ENCODE measurements at places on chromosomes 11 and 22.

- no peak for DNase-seq
Observed at GRCh38 chr11:93720522-93720921, 20.8 kb downstream of the TAF1D start.

GRCh38 chr11:74011360-74012073 is 2.6 kb upstream of the UCP3 start:
- DNase-seq: no peak

DNA sequence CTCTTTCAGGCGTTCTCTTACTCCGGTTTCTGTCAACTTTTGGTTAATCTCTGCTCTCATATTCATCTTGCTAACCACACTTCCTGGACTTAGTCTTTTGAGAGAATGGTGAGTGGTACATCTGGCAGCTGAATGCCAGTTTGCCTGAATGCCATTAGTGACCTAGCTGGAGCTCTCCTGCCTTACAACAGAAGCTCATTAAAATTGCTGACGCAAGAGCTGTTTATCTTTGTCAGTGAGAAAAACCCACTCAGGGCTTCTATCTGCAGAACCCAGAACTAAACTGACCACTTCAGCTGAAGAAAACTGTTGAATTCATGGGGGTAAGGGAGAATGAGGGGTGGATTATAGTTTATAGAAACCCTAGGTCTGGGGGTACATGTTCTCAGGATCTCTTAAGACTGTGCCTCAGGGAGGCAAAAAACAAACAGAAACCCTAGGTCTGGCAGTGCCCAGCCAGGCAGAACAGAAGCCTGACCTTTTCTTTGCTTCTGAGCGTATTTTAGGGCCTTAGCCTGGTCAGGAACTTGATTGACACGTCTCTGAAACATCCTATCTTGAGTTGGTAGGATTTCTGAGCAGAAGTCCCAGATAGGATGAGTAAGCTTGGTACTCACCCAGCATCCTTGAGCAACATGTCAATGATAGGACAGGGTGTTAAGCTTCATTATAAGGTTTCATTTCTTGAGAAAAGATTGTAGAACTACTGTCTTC is 52.8 kb upstream of the YWHAH start:
- DNase-seq: no peak

GRCh38 chr11:133529807-133530500 is 2.3 kb downstream of the OPCML start:
- no peak for DNase-seq

DNA sequence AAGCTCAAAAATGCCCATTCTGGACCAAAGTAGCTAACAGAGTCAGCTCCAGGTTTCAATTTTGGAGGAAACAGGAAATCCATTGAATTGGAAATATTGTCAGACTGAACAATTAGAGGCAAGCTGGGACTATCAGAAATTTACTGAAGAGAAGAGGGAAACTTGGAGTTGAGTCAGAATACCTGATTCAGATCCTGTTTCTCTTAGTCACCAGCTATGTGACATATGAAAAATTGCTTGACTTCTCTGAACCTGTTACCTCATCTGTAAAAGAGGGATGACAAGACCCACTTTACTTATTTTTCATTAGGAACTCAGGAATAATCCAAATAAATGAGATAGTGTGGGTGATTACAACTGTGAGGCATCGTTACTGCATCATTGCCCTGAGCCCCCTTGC is 148.9 kb upstream of the CADM1 start:
- DNase-seq: no peak

DNA sequence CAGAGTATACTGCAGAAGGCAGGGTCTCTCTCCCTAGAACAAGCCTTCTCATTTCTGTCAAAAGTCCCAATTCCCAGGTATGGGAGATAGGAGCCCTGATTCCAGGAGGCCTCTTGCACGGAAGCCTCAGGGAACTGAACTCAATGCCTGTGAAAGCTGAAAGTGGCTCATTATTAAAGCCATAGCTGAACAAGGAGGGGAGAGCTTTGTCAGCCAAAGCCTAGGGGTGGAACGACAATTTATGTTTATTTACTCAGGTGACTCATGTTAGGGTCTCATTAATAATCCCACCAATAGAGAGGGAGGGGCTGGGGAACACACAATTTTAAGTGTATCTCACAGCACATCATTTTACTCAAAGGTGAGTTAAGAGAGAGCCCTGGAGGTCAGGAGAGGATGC is 44.9 kb downstream of the DSCAML1 start:
- no peak for DNase-seq

DNA sequence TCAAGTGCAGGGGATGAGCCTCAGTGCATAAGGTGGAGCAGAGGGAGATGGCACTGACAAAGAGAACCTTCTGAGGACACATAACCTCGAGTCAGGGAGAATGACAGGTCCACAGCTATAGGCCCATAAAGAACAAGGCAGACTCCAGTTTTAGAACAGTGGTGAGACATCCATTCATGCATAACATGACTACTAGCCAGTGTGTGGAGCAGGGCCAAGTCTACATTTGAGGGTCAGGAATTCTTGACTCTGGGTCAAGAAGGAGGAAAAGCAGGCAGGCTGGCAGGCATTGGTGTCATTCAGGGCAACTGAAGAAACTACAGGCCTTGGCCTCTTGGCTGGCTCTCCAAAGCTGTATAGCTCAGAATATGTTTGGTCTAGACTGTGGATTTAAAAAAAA is 54.9 kb downstream of the MTNR1B start:
- no peak for DNase-seq

DNA sequence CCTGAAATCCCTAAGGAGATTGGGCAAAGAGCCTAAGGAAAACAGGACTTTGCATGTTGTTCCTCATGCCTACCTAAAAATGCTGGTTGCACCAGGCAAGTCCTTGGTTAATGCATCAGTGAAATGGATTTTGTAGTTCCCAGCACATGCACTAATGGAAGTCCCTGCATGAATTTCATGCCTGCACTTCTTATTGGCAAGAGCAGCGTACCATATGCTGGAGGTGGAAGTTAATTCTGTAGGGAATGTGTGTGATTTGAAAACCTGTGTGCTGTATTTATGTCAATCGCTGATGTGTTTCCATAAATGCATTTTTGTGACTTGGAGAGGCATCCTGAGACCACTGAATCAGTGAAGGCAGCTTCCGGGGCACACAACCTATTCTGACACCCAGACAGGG is 140.3 kb upstream of the MTNR1B start:
- no peak for DNase-seq

GRCh38 chr11:2779981-2780849 is 80.4 kb upstream of the KCNQ1OT1 start:
- DNase-seq: peak; percentile 4

All from prostate gland (tissue), 2 donors.